ENCODE measurements at places on chromosomes 2 and 18.
A peak's percentile ranks its signal among the peaks of the same experiment; 100 is the strongest.

- DNase-seq: no peak
Observed at GRCh38 chr18:6561016-6561415, 146.3 kb upstream of the L3MBTL4 start.

- DNase-seq: no peak
Observed at GRCh38 chr2:59567151-59567550, 986.3 kb downstream of the BCL11A start.

DNA sequence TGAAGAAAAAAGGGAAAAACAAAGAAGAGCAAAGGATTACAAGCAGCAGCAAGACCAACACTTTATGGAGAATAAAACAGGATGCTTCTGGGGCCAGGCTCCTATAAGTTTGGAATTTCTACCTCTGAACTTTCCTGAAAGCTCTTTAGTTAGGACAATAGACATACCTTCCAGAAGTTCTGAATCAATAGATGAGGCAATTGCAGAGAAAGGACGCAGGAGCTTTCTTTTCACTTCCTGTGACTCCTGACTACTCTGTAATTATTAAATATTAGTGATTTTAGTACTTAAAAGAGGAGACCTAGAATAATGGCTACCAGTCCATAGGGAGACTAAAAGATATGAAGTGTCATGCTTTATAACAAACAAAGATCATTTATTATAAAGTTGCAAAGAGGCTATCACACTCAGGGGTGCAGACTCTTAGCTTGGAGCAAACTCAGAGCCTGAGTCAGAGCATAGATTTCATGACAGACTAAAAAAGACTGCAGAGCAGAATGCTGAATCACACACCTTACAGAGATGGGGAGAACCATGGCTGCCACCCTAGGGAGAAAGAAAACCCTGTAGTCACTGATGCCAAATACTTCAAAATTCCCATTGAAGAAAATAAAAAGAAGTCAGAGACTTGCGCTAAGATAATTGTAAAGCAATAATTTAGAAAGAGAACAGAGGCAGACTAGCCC lies 52.5 kb upstream of the FAM136A start:
- DNase-seq: no peak

GRCh38 chr18:13635046-13635445 lies 91.3 kb downstream of the FAM210A start:
- DNase-seq: no peak

DNA sequence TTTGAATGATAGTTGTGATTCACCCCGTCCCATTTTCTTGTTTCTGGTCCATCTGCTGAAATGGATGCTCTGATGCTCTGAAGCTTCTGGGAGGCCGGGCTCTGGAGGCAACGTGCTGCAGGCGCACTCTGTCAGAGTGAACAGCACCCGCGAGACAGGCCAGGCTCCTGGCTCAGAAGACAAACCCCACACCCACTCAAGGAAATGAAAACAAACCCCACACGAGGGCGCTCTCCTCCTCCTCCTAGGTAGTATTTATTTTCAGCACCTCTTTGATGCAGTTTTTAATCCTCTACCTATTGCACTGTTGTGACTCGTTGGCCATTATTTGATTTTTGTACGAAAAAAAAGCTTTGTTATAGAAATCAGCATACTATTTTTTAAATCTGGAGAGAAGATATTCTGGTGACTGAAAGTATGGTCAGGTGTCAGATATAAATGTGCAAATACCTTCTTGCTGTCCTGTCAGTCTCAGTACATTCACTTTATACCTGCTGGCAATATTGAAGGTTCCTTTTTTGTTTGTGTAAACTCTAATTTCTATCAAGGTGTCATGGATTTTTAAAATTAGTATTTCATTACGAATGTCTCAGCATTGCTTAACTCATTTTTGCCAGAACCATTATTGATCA lies 10.3 kb upstream of the CHST10 start:
- peak; percentile 45 for DNase-seq

- no peak for DNase-seq
Observed at GRCh38 chr2:171452773-171453172, 18.7 kb downstream of the DCAF17 start.

DNA sequence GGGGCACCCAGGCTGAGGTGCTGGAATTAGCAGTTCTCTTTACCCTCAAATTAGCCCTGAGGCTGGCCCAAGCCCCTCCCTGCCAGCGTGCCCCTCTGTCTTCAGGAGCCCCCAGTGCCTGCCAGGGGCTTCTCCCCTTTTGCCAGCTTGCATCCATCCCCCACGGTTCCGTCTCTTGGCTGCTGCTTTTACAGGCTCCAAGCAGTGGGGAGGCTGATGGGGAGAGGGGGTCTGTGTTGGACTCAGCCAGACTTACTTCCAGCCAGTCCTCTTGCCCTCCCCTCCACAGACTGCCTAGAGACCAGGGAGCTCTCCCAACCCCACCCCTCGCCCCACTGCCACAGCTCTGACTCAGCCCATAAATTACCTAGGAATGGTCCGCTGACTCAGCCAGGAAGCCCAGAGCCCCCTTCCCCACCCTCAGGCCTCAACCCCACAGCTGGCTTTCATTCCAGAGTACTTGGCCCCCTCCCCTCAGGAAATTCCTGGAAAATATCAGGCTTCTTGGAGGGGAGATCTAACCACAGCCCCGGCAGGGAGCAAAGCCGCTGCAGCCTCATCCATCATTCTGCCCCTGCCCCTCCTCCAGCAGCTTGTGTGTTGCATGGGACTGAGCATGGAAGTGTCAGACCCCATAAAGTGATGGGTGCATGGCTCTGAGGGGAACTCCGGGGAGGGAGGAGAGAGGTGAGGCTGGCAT lies 184.6 kb downstream of the ZFP36L2 start:
- no peak for DNase-seq

- DNase-seq: no peak
Observed at GRCh38 chr2:118133916-118134315, 45.6 kb downstream of the INSIG2 start.

DNA sequence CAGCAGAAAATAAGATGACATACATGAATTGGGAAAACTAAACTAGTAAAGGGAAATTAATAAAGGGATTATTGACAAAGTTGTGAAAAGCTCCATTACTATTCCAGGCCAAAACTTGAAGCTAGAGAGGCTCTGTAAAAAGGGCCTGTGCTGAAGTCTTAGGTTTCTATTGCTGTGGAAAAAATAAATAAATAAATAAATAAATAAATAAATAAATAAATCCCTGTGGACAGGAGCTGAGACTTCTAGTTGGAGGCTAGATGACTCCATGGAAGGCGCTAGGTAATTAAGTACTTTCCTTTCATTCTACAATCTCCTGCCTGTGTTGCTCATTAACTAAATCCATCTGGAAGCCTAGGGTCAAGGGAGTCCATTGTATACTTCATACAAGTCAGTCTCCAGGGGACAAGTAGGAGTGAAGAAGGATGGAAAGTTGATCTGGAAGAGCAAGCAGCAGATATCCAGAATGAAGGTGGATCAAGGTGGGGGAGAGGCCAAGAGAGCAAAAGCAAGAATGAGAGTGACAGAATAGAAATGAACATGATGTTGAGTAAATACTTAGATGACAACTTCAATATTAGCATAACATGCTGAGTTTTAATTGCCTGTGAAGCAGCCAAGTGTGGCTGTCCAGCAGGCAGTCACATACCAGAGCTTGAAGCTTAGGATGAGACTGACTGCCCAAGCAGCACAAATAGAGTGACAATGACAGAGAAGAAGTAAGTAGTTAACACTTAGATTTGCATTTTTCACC lies 26.2 kb upstream of the CCNT2 start:
- no peak for DNase-seq

GRCh38 chr2:126399001-126399400 lies 257.0 kb upstream of the GYPC start:
- DNase-seq: no peak

GRCh38 chr2:226766352-226767055 lies 33.1 kb downstream of the IRS1 start:
- no peak for DNase-seq

DNA sequence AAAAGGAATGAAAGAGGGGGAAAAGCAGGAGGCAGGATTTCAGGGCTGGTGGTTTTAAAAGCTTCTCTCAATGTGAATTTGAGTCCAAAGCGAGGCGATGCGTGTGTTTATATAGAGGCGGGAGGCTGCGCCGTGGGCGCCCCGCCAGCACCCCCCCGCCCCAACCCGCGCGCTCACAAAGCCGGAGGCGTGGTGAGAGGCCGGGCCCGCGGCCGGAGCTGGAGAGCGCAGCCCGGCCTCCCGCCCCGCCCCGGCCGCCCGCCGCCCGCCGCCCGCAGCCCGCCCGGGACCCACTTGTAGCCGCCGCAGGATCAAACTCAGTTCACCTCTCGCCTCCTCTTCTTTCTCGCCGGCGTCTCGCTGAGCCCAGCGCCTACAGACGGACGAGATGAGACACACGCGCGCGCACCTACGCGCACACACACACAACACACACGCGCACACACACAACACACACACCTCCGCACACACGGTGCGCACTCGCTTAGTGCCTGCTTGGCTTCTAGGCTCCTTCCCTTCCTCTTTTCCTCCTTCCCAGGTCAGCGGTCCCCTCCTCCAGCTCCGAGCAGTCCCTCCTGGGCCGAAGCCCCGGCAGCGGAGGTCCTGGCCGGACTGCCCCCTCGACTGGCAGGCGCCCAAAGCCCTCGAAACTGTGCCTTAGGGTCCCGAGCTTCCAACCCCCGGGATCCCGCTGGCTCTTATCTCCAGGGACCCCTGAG lies 1.3 kb upstream of the CYP26B1 start:
- DNase-seq: no peak

DNA sequence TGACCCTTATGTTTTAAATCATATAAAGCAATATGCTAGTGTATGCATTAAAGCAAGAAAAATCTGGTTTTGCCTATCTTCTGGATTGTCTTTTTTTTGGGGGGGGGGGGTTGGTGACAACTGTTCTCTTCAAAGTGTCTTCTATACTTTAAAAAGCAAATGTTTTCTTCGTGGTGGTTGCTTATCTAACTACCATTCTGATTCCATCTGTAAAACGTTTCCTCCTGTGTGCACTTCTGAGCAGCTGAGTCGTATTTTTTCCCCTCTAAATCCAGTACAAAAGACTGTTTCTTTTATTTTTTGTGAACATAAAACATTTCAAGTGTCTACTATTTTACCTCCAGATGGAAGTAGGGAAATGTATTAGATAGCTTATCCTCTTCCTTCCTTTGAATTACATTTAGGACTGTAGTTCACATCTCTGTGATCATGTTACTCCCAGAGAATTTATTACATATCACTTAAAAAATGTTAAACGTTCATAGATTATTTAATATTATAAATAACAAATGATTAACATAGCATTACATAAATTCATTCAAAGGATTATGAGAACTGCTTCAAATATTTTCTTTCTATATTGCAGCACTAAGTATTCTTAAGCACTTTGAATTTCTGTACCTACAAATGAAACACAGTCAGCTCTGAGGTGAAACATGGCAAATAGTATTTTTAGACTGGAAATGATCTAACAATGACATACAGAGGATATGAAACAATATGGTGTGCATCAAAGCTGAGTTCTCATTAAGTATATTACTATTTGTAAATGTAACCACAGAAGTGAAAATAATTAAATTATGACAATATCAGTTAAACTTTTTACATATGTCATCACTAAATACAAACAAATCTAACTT lies 56.4 kb downstream of the SCN3A start:
- no peak for DNase-seq

DNA sequence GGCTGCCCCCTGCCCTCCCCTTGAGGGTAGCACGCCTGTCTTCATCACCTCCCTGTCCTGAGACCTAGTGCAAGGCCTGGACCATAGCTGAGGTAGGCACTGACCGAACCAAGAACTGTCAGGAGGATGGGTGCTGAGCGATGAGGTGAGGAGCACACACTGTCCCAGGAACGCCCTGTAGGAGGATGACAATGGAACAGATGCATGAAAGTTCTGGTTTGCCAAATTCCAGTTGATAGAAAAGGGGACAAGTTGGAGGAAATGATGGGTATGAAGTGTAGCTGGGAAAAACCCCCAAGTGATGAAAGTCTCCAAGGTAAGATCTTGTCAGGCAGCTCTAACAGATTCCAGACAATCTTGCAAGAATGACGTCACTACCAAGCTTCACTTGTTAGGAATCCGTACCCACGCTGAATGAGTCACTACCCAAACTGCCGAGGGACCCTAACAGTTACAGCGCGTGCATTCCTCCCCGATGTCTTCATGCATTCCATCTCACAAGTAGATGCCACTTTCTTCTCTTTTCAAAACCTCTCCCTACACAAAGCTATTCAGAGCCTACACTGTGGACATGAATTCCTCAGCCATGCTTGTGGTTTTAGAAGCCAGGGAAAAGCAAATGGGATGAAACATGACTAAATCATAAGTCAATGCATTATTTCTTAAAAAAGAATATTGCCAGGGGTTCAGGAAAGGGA lies 27.6 kb downstream of the MRPL33 start:
- no peak for DNase-seq

DNA sequence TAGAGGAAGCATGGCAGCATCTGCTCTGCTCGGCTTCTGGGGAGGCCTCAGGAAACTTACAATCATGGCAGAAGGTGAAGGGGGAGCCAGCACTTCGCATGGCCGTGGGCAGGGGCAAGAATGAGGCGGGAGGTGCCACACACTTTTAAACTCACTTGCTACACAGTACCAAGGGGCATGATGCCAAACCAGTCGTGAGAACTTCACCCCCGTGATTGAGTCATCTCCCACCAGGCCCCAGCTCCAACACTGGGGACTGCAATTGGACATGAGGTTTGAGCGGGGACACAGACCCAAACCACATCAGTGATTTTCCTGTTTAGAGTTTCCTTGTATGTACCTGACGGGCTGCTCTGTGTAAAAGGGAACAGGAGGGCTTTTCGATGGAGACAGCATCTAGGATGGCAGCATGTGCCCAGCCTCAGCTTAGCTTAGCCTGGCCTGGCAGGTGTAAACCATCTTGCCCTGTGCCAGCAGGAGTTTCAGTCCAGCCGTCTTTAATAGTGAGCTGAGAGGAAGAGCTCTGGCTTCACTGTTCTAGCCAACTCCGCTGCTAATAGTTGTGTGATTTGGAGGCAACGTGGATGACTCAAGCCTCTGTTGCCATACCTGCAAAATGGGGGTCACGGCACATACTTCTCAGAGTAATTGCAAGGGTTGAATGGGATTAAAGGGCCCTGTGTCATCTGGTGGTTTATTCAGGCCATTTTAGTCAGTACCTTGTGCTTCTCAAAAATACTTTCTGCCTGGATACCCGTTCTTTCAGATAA lies 101.8 kb downstream of the ASAP2 start:
- no peak for DNase-seq

DNA sequence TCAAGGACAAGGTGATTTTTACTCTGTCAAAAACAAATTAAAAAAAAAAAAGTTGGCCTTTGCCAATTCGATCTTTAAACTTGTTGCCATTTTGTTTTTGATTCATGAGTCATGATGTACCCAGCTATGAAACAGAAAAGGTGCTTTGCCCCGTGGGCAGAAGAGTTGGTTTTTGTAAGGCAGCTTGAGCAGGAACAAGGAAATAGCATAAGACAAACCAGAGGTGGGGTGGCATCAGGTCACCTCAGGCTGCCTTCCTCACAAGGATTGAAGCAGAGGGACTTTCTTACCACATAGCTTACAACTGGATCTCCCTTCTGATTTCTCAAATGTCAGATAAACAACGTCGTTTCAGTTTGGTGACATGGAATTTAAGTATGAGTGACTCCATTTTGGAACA lies 123.8 kb downstream of the ARL4C start:
- no peak for DNase-seq

DNA sequence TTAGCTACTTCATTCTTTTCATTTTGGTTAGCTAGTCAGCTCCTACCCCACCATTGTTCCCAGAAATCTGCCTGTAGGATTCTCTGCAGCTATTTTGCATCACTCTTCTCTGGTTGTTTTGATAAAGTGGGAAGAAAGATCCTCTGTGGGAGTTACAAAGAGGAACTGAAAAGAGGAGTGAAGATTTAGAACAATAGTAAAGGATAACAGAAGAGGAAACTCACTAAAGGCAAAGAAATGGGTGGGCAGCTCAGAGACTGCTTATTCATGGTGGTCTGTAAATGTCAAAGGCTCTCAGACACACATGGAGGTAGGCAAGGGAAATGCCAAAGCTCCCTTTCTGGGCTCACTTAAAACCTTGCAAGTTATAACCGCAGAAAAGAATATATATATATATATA lies 17.2 kb upstream of the CD207 start:
- DNase-seq: no peak

All from activated CD8-positive, alpha-beta memory T cell treated with anti-CD3 and anti-CD28 coated beads for 1 hour (primary cell).